ENCODE measurements at places on chromosomes 11 and 22.

- DNase-seq: no peak
Measured at GRCh38 chr22:40468616-40469015, 98.2 kb downstream of the SGSM3 start.

GRCh38 chr11:19724765-19725164, 12.1 kb downstream of the NAV2 start:
- DNase-seq: no peak

DNA sequence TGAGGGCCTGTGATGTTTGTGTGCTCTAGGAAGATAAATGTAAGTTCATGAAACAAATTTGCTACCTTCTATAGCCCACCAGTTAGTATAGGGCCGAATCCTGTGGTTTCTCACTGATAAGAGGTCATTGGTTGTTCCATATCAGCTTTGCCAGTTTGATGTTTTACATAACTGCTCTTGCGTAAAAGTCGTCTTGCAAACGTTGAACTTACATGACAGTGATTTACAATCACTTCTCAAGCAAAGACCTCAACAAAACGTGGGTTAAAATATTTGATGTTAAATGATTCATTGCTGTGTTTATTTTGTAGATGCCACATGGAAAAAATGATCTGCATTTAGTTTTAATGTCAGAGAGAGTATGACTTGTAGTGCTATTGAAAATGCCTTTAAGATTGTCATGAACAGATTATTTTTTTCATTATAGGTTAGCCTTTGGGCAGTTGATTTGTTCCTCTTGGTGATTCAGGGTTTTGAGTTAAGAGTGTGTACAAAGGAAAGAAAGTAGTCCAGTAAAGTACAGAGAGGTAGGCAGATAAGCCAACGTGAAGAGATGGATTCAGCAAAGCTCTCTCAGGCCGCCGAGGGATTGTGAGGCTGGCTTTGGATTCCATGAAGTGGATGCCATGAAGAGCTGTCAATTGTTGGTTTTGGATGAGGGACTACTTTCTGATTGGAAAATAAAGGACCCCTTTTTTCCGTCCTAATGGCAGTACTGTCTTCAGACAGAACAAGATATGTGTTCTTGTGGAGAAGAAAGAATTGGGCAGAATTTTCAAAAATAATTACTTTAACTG, 2.6 kb downstream of the EWSR1 start:
- no peak for DNase-seq

- DNase-seq: no peak
Measured at GRCh38 chr22:25753252-25753651, 11.3 kb downstream of the MYO18B start.

DNA sequence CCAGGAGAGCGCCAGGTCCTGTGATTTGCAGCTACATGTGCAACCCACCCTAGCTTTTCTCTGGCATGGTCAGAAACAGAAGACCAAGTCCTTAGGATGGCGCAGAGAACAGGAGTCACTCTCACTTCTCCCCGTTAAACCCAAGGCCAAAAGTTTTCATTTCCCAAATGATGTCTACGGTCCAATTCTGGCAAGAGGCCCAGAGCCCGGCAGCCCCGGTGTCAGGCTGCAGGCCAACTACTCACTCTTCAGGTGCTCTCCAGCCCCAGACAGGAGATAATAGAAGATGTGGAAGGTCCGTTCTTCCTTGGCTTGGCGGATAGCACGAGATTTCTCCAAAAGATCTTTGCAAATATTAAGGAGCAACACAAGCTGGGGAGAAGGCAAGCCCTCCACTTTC, 67.2 kb downstream of the MYH9 start:
- no peak for DNase-seq

GRCh38 chr22:23072077-23072910, 2.0 kb downstream of the GNAZ start:
- DNase-seq: no peak

- no peak for DNase-seq
Measured at GRCh38 chr11:1705126-1706052, 8.4 kb downstream of the KRTAP5-6 start.

DNA sequence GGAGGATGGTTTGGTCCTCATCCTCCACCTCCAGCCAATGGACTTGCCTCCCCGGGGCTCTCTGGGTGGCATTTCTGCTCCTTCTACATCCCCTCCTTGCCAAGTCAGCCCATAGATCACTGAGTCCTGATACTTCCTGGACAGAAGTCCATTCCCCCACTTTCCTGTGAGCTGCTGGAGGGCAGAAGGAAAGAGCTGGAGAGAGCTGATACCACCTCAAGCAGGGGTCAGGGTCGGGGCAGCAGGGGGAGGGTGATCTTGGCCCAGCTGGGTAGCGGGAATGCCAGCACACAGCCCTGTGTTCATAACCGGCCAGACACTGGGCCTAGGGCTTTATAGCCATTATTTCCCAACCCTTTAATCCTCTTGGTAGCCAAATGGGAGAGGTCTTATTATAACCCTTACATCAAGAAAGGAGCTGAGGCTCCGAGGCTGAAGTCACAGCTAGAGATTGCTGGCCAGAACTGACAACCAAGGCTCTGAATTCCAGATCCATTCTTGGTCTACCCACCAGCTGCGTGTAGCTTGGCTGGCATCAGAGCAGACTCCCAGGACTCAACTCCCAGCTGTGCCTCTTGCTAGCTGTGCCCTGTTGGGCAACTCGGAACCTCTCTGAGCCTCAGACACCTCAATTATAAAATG, 39.9 kb downstream of the CD6 start:
- no peak for DNase-seq

- DNase-seq: no peak
Measured at GRCh38 chr11:59011655-59012397, 72.5 kb downstream of the GLYATL1 start.

DNA sequence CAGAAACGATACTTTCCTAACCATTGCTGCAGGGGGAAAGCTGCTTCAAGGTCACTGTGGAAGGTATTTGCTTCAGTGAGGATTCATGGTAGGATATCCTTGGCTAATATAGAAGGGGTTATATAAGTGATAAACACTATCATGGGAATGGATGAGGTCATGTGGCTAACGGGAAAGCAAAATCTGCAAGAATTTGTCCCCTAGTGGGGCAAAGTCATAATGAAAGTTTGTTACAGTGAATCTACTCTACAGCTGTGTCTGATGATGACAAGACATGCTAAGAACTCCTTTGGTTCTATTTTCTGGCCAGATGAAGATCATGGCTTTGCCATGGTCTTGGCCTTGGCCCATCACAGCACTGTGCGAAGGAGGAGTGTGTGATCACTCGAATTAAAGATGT, 13.8 kb downstream of the MMP20 start:
- no peak for DNase-seq

DNA sequence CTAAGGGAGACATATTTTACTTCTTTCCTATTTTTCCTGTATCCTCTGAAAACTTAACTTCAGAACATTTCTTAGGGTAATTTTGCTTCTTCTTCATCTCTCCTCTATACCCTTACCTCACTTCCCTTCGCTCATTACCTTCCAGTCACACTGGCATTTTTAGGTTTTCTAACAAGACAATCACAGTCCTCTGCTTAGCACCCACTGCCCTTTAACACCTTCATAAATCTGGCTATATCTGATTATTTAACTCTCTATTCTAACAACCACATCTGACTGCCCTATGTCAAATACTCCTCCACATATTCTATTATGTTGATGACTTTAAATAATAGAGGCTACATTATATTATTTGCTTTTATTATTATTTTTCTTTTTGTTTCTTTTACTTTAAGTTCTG, 1058.0 kb upstream of the CNTN5 start:
- DNase-seq: no peak

GRCh38 chr11:123184531-123184930, 10.5 kb downstream of the CLMP start:
- no peak for DNase-seq

- DNase-seq: peak; percentile 86
Measured at GRCh38 chr11:33039274-33040032, at the start of gene TCP11L1. TCP11L1 (plus strand) TSS chr11:33039572; CDS start chr11:33043774, 4,202 bp downstream.

DNA sequence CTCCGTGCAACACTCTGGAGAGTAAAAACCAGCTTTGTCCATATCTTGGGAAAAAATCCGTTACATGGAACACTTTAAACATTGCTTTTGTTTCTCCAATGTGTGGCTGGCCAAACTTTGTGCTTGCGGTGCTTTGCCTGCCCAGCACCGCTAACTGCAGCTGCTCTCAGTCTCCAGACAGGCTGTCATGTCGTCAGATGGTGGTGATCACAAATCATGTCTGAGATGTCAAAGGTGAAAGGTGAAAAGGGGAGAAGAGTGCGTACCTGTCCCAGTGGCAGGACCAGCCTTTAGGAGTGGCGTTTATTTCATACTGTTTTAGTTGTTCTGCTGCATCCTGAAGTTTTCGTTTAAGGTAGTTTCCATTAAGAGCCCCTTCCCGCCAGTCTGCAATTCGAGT, 17.1 kb upstream of the AGBL2 start:
- no peak for DNase-seq

- no peak for DNase-seq
Measured at GRCh38 chr11:84022201-84022600, 736.0 kb upstream of the CCDC90B start.

DNA sequence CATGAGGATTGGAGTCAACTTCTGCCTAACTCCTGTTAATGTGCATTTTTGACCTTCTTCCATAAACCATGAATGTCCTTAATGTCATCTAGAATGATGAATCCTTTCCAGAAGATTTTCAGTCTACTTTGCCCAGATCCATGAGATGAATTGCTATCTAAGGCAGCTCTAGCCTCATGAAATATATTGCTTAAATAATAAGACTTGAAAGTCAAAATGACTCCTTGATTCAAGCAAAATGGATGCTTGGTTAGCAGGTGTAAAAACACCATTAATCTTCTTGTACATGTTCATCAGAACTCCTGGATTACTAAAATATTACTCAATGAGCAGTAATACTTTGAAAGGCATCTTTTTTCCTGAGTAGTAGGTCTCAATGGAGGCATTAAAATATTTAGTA, 238.5 kb upstream of the ZC3H12C start:
- DNase-seq: no peak

- peak; percentile 17 for DNase-seq
Measured at GRCh38 chr22:30889996-30890480, 78.5 kb downstream of the MORC2 start.

GRCh38 chr11:68431984-68432645, 28.4 kb upstream of the PPP6R3 start:
- no peak for DNase-seq

- no peak for DNase-seq
Measured at GRCh38 chr11:114262681-114263512, 33.3 kb upstream of the NNMT start.

DNA sequence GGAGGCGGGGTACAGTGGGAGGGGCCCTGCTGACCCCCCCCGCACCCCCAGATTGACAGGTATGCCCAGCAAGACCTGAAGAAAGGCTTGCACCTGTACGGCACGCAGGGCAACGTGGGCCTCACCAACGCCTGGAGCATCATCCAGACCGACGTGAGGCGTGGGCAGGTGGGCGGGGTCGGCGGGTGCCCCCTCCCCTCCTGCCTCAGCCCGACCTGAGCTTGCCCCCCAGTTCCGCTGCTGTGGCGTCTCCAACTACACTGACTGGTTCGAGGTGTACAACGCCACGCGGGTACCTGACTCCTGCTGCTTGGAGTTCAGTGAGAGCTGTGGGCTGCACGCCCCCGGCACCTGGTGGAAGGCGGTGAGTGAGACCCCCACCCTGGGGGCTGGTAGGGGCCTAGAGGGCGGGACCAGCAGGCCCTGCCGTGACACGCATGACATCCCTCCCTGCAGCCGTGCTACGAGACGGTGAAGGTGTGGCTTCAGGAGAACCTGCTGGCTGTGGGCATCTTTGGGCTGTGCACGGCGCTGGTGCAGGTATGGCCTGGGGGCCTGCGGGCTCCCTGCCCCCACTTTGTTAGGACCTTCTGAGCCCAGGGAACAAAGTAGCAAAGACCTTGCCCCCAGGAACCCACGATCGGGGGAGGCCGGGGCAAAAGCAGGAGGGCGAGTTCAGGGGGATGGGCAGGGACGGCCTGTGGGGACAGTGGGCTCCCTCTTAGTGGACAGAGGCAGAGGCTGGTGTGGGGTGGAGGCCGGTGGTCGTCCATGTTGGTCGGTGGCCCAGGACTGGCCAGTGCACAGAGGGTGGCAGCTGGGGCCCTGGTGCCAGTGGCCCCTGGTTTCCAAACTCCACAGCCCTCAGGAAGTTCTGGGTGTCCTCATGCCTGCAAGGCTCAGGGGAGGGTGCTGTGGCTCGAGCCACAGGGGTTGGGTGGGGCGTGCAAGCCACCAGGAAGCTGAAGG, 23.1 kb downstream of the TSPAN4 start:
- no peak for DNase-seq

GRCh38 chr11:117287668-117288067, 3.5 kb upstream of the BACE1-AS start:
- no peak for DNase-seq

DNA sequence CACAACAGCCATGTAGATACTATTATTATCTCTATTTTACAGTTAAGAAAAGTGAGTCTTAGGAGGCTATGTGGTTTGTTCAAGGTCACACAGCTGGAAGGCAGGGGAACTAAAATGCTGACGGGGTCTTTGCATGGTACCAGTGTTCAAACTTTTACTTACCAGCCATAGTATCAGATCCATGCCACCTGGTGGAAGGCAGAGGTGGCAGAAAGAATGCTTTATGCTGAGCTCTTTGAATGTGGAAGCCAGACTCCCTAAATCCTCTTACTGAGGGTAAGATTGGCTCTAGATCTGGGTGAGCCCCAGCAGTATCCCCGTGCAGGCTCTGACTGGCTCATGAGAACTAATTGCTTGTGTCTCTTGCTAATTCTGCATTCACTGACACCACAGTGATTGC, 54.3 kb upstream of the NAV2 start:
- DNase-seq: no peak

- no peak for DNase-seq
Measured at GRCh38 chr22:20406686-20407408, 12.9 kb downstream of the ZNF74 start.

GRCh38 chr11:95827696-95828095, 37.4 kb downstream of the CEP57 start:
- no peak for DNase-seq

DNA sequence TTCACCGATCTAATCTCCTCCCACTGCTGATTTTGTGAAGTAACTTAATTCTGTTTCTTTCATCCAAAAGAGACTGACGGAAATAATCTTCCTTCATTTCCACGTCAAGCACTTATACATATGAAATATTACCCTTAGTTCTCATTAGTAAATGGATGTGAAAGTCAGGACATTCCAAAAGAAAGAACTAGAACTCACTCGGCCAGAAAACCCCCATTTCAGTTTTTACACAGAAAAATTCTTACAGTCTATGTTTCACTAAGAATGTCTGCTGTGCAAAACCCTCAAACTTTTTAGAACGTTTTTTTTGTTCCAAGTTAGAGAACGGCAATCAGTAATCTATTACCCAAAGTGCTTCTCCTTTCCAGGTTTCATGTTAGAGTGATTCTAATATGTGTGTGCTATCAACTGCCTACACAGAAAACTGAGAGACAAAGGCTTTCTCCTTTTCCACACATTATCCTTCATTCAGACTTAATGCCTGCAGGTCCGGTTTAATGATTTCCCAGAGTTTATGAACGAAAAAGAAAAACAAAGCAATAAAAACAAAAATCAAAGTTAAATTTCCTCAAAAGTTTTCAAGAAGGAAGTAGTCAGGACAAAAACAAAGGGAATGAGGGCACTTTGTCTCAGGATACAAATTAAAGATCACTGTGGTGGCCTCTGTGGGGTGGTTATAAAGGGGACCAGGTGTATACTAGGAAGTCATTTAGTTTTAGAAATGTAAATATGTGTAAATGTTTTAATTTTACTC, 11.3 kb upstream of the SESN3 start:
- no peak for DNase-seq
